ENCODE measurements at places on chromosomes 6 and 20. TPM values are rescaled to one million over a fixed set of nuclear protein-coding genes. Genes with fewer than 3 reads are reported as not detected.

- DNase-seq = no peak
Measured at GRCh38 chr6:42321976-42322375, 104.3 kb upstream of the MRPS10 start.

Gene SIRT5
- total RNA-seq = 9.1 TPM

DNA sequence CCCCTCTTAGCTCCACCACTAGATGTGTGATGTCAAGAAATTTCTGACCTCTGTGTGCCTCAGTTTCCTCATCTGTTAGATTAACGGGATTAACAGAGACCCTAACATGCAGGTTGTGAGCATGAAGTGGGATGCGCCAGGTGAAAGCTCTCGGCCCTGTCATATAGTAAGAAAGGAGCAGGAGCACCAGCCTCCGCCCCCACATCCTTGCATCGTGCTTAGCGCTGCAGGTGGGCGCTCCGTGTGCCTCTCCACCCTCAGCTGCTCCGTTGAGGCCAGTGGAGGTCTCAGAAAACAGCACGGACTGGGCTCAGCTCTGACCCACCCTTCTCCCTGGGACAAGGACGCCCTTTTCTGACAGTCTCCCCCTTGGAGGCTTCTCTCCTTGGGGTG, 63.4 kb downstream of the TCP11 start:
- DNase-seq = no peak

Gene SLC22A3
- total RNA-seq = 50.2 TPM

Gene PDSS2
- total RNA-seq = 12.7 TPM

GRCh38 chr6:157380458-157380778, 572 bp upstream of the ZDHHC14 start:
- no peak for DNase-seq

Gene SLC35D3
- 0.23 TPM for total RNA-seq

Gene PDYN
- not detected for total RNA-seq

- DNase-seq = no peak
Measured at GRCh38 chr20:10490706-10491105, 55.6 kb downstream of the SLX4IP start.

GRCh38 chr20:63737695-63737944, 1.2 kb downstream of the LIME1 start:
- DNase-seq = no peak

DNA sequence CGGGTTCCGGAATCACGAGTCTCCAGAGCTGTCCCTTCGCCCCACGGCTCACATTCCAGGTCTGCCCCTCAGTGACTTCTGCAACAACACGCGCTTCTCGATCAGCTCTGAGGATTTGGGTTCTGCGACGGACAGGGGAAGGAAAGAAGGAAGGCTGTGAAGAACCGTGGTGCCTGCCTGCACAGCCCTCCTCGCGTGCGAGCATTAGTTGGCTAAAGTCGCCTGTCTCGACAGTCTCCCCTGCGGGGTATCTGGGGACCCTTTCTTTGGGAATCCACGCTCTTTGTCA, 23.1 kb downstream of the VPS52 start:
- DNase-seq = no peak

DNA sequence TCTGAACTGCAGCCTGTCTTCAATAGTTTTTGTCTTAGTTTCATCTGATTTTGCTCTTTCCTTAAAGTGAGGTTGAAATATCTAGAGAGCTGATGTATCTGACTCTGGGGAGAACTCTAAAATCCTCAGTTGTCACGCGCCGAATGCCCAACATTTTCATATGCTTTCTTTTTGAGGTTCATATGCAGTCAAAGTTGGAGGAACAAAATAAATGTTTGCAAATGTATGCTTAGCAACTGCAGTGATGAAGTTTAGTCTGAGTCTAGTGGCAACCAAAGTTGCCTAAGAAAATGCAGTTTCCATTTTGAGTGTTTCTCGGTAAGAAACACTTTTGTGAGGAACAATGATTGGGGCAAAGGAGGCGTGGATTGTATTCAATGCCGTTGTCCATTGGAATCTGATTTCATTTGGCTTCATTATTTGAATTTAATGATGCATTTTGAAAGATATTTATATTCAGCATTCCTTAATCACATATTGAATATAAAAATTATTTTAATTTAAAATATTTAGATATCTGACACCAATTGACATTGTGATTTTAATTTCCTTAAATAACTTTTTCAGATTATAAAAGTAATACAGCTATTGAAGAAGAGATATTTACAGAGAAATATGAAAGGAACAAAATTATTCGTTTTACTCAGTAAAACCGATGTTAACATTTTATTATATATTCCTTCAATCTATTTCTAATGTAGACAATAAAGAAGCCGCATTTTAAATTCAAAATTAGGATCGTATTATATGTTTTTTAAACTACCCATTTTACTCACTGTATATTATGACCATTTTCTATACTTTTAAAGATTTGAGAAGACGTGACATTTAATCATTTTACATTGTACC, 122.0 kb downstream of the PLEKHG1 start:
- DNase-seq = no peak

Measured in prostate gland (tissue), 2 donors.